Melanocyte of skin (primary cell): ENCODE measurements at places on chromosomes 2 and 18. TPM values are rescaled to one million over a fixed set of nuclear protein-coding genes. Genes with fewer than 3 reads are reported as not detected.

Gene HAAO
- 0.31 and 0.33 TPM in 2 replicates for total RNA-seq

Gene CYB5A
- 36.5 and 38.9 TPM in 2 replicates for total RNA-seq

Gene LGALSL
- total RNA-seq = 4.8 and 8.0 TPM in 2 replicates

Gene CAB39
- total RNA-seq = 41.6 and 56.0 TPM in 2 replicates

Gene CYP27A1
- 229 and 304 TPM in 2 replicates for total RNA-seq

Gene TWIST2
- 2.1 and 3.3 TPM in 2 replicates for total RNA-seq

Gene CPS1
- total RNA-seq = 32.0 and 64.3 TPM in 2 replicates

Gene KCNE4
- total RNA-seq = 4.8 and 17.8 TPM in 2 replicates

Gene PSTPIP2
- 2.4 and 8.4 TPM in 2 replicates for total RNA-seq

Gene SGPP2
- not detected in 2 replicates for total RNA-seq

Gene LDLRAD4
- total RNA-seq = 11.0 and 23.3 TPM in 2 replicates

Gene DQX1
- under 0.01 TPM in 1 of 2 replicates, not detected in the other for total RNA-seq

Gene RFTN2
- total RNA-seq = 5.9 and 14.5 TPM in 2 replicates

Gene NRP2
- 264 and 357 TPM in 2 replicates for total RNA-seq

Gene GCG
- not detected in 2 replicates for total RNA-seq

Gene IL1A
- not detected in 2 replicates for total RNA-seq

Gene MPHOSPH10
- 16.0 and 19.7 TPM in 2 replicates for total RNA-seq

Gene TMEM247
- not detected in 2 replicates for total RNA-seq

Gene SIX2
- total RNA-seq = 0.36 TPM in 1 of 2 replicates, not detected in the other

Gene SLC40A1
- under 0.01 TPM in 1 of 2 replicates, not detected in the other for total RNA-seq

Gene UGT1A9
- total RNA-seq = not detected in 2 replicates

Gene C2orf15
- 0.34 and 0.36 TPM in 2 replicates for total RNA-seq

Gene CROCC2
- under 0.01 TPM in 1 of 2 replicates, not detected in the other for total RNA-seq

Gene ELOA2
- total RNA-seq = not detected in 2 replicates

Gene TNFAIP6
- 6.6 and 12.7 TPM in 2 replicates for total RNA-seq

Gene RMND5A
- total RNA-seq = 33.7 and 71.6 TPM in 2 replicates

Gene ARHGEF33
- under 0.01 and 0.36 TPM in 2 replicates for total RNA-seq

Gene NTSR2
- total RNA-seq = not detected in 2 replicates

Gene PKDCC
- 8.0 and 14.0 TPM in 2 replicates for total RNA-seq

Gene TWSG1
- 56.9 and 71.1 TPM in 2 replicates for total RNA-seq

Gene SH3BP4
- 19.7 and 26.0 TPM in 2 replicates for total RNA-seq

Gene UGT1A5
- not detected in 2 replicates for total RNA-seq

Gene VWC2L
- total RNA-seq = not detected in 2 replicates

Gene LHCGR
- under 0.01 TPM in 1 of 2 replicates, not detected in the other for total RNA-seq

Gene HOXD8
- total RNA-seq = 2.7 and 8.2 TPM in 2 replicates

Gene FASTKD1
- total RNA-seq = 17.2 and 28.0 TPM in 2 replicates

Gene GPD2
- total RNA-seq = 131 and 157 TPM in 2 replicates

Gene ADD2
- total RNA-seq = 0.36 and 1.4 TPM in 2 replicates

Gene DSC1
- total RNA-seq = not detected in 2 replicates

Gene GCC2
- 16.9 and 37.4 TPM in 2 replicates for total RNA-seq

Gene SCYGR6
- total RNA-seq = not detected in 2 replicates

Gene CHST9
- total RNA-seq = 0.33 and 0.93 TPM in 2 replicates

Gene NBEAL1
- total RNA-seq = 63.3 and 66.2 TPM in 2 replicates

Gene MAP3K19
- total RNA-seq = not detected in 2 replicates

Gene MSTN
- total RNA-seq = under 0.01 and 0.15 TPM in 2 replicates

Gene TRABD2A
- 2.4 and 3.6 TPM in 2 replicates for total RNA-seq

Gene TNFRSF11A
- 0.34 and 0.73 TPM in 2 replicates for total RNA-seq

Gene XIRP2
- not detected in 2 replicates for total RNA-seq

Gene SIX3
- total RNA-seq = not detected in 2 replicates

Gene C2orf74
- 5.0 and 8.3 TPM in 2 replicates for total RNA-seq

Gene INPP5D
- under 0.01 TPM in 1 of 2 replicates, not detected in the other for total RNA-seq

Gene C2orf72
- total RNA-seq = 0.36 TPM in 1 of 2 replicates, not detected in the other

Gene RGPD3
- total RNA-seq = 0.33 and 0.46 TPM in 2 replicates

Gene FAP
- 10.3 and 11.4 TPM in 2 replicates for total RNA-seq

Gene NT5DC4
- not detected in 2 replicates for total RNA-seq

Gene TRIM43
- not detected in 2 replicates for total RNA-seq
